ENCODE measurements at places on chromosomes 7 and 10.

DNA sequence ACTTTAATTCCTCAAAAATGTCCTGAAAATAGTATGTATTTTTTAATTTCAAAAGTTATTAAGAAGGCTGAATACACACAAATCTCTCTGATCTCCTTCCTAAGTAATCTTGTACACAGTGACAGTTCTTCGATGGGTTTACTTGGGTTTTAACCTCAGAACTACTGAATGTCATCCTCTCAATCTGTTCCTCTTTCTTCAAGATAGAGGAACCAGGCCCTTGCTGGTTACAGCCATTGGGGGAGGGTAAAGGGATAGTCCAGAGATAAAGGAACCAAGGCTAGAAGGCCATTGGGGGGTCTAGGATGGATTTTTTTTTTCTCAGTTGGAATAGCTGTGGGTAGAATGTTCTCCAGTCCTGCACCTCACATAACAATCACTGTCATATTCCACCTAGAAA lies 224.9 kb downstream of the SKIDA1 start:
- DNase-seq: no peak

GRCh38 chr10:132684164-132684891 lies 101.6 kb downstream of the NKX6-2 start:
- no peak for DNase-seq

GRCh38 chr10:77726732-77727131 lies 89.1 kb upstream of the KCNMA1 start:
- no peak for DNase-seq

GRCh38 chr7:101160910-101161309 lies 4.5 kb downstream of the VGF start:
- no peak for DNase-seq

- no peak for DNase-seq
These were observed 24.3 kb upstream of the LARP4B start for GRCh38 chr10:955820-956217.

GRCh38 chr10:60035984-60036383 lies 129.6 kb upstream of the CCDC6 start:
- DNase-seq: no peak

- DNase-seq: no peak
These were observed 38.9 kb upstream of the XPNPEP1 start for GRCh38 chr10:109962247-109962646.

- no peak for DNase-seq
These were observed 21.5 kb downstream of the RPP38 start for GRCh38 chr10:15118615-15119014.

GRCh38 chr7:93902777-93903423 lies 3.5 kb upstream of the GNGT1 start:
- peak; percentile 33 for DNase-seq
